ENCODE measurements at places on chromosomes 2 and 18. TPM values are rescaled to one million over a fixed set of nuclear protein-coding genes. Genes with fewer than 3 reads are reported as not detected.

The EPB41L3 gene
- total RNA-seq, result 111 TPM

The SLC5A7 gene
- total RNA-seq, result 0.28 TPM

The BIRC6 gene
- total RNA-seq, result 167 TPM

The GRB14 gene
- total RNA-seq, result 4.4 TPM

The REG3A gene
- not detected for total RNA-seq

The KYNU gene
- total RNA-seq, result 1.9 TPM

The TMEM247 gene
- total RNA-seq, result not detected

The LYPD6 gene
- 23.7 TPM for total RNA-seq

The CTAGE1 gene
- total RNA-seq, result not detected

The DUSP2 gene
- 33.3 TPM for total RNA-seq

The ALLC gene
- total RNA-seq, result not detected

The CRYGC gene
- not detected for total RNA-seq

The IFIH1 gene
- 31.4 TPM for total RNA-seq

The VWC2L gene
- not detected for total RNA-seq

The RIT2 gene
- not detected for total RNA-seq

The DSG2 gene
- 8.2 TPM for total RNA-seq

The CHN1 gene
- 21.1 TPM for total RNA-seq

The CCDC68 gene
- 6.9 TPM for total RNA-seq

The VWA3B gene
- not detected for total RNA-seq

The TMEM178A gene
- not detected for total RNA-seq

The FAP gene
- total RNA-seq, result 30.6 TPM

The C1QL2 gene
- not detected for total RNA-seq

The CD8B2 gene
- total RNA-seq, result not detected

The TOGARAM2 gene
- not detected for total RNA-seq

The PLCD4 gene
- 1.2 TPM for total RNA-seq

The VIT gene
- 3.9 TPM for total RNA-seq

The LAPTM4A gene
- total RNA-seq, result 255 TPM

The CCBE1 gene
- 10.9 TPM for total RNA-seq

The SERPINB5 gene
- not detected for total RNA-seq

The SCN1A gene
- not detected for total RNA-seq

The TTR gene
- not detected for total RNA-seq

The LYPD6B gene
- 9.8 TPM for total RNA-seq

The CFAP53 gene
- total RNA-seq, result 0.95 TPM

The ID2 gene
- total RNA-seq, result 76.8 TPM

The RFTN2 gene
- total RNA-seq, result 13.1 TPM

The CYBRD1 gene
- total RNA-seq, result 208 TPM

The SYT4 gene
- 1.9 TPM for total RNA-seq

The GAREM1 gene
- total RNA-seq, result 12.0 TPM

The RAB27B gene
- total RNA-seq, result 4.4 TPM

The COLEC12 gene
- 20.2 TPM for total RNA-seq

The FRZB gene
- 0.29 TPM for total RNA-seq

The MYL1 gene
- total RNA-seq, result 0.48 TPM

The FMNL2 gene
- total RNA-seq, result 66.9 TPM

The GALNT13 gene
- 16.5 TPM for total RNA-seq

The NFU1 gene
- 24.4 TPM for total RNA-seq

The FBLN7 gene
- total RNA-seq, result 11.8 TPM

The MSTN gene
- total RNA-seq, result 0.95 TPM
